ENCODE measurements at places on chromosomes 2 and 18.

GRCh38 chr18:57433482-57433881 lies 1.7 kb upstream of the ONECUT2 start:
- DNase-seq = no peak

GRCh38 chr2:183927406-183928325 lies 670.7 kb upstream of the ZNF804A start:
- DNase-seq = no peak

- DNase-seq = peak; percentile 59
These were observed 180.3 kb upstream of the TCF4 start for GRCh38 chr18:55768255-55768654.

DNA sequence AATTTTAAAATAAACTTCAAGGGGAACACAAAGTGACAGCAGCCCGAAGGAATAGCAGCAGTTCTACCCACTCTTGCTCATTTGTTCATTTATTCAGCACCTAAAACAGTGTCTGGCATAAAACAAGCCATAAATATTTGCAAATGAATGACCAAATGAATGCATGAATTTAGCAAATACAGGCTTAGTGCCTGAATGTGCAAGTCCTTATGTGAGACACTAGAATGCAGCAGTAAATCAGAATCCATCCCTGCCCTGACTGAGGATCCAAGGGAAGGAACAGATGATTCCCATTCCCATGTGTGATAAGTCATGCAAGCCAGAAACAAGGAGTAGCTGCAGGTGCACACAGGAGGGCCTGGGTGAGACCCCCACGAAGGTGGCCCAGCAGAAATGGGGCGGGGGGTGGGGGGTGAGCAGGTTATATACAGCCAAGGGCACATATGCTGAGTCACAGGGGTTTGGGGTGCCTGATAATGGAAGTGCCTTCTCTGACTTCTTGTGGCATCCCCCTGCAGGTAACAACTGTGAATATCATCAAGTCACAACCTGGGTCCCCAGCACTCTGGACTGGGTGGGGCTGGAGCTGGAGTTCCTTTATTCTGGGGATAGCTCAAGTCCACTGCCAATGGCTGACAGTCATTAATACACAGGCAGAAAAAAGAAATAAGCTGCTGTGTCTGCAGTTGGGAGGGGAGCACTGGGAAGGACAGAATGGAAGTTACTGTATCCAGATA lies 311.9 kb downstream of the TXNL1 start:
- no peak for DNase-seq

DNA sequence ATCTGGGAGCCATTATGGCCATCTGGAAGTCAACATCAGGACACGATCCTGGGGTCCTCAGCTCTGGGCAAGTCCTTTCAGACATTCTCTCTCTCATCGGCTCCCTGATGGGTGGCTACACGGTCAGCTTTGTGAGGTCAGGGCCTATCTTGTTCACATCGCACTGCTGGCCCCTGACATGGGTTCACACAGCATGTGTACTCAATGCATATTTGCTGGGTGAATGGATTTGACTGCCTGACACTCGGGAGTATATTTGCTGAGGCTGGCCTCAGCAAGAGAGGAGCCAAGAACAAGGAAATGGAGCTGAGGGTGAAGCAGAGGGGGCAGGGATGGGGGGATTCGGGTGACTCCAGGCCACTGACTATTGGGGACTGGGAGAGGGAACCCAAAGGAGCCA lies 50.5 kb downstream of the SLC4A5 start:
- DNase-seq = no peak

DNA sequence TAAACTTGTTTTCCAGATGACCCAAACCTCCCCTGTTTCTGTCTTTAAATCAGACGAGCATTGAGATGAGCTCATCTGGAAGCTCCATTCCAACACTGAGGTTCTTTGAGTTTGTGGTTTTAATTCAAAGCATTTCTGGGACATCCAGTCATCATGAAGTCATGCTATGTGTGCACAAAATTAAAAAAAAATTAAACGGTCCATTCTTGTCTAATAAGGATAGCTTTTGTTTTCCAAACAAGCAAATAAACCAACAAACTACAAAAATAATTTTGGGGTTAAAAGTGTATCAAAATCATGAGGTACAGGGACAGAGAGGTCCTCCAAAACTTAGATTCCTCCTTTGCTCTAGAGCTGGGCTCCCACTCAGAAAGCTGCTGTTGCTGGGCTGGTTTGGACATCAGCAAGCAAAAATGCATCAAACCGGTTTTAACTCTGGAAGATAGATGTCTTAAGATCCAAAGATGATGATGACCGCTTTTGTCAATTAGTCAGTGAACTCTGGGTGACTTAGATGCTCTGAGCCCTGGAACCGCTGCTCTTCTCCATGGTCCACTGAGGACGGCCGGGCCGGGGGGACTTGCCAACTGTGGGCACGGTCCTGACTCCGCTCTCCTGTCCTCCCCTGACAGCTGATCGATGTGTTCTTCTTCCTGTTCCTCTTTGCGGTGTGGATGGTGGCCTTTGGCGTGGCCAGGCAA lies 65.4 kb downstream of the TRPM8 start:
- DNase-seq = no peak

- DNase-seq = no peak
These were observed 146.0 kb downstream of the MYO1B start for GRCh38 chr2:191391171-191391570.

DNA sequence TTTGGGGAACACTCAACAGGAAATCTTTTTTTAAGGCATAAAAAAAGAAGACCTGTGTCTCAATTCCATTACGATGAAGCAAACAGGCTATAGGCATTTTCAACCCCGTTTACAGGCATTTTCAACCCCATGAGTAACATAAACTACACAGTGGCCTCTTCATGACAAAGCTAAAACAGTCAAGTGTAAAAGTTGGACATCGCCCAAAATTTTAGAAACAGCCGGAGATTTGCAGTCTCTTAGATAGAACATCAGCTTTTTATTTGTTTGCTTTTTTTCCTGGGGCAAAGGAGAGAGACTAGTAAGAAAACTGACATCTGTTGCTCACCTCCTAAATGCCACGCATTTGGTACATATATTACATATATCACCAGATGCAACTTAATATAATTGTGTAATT lies 173.7 kb downstream of the CMPK2 start:
- no peak for DNase-seq

DNA sequence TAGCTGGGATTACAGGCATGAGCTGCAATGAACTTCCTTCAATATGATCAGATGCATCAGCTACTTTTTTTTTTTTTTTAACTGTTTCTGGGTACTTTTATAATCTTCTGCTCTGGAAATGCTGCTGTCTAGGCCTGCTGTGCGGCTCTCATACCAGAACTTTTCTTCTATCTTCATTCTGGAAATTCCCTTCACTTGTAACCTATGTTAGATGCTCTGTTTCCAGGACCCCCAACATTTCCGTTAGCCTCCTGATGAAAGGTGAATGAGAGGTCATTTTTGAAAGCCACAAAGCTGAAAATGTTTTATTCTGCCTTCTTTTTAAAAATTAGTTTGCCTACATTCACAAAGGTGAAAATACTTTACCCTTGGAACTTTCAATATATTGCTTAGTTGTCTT lies 8.6 kb downstream of the AGFG1 start:
- DNase-seq = no peak

- no peak for DNase-seq
These were observed 522.0 kb downstream of the SPAG16 start for GRCh38 chr2:213806125-213806726.

- DNase-seq = no peak
These were observed 140.2 kb upstream of the BCL2L11 start for GRCh38 chr2:110980339-110981062.

- no peak for DNase-seq
These were observed 10.4 kb downstream of the HS6ST1 start for GRCh38 chr2:128308284-128308731.

DNA sequence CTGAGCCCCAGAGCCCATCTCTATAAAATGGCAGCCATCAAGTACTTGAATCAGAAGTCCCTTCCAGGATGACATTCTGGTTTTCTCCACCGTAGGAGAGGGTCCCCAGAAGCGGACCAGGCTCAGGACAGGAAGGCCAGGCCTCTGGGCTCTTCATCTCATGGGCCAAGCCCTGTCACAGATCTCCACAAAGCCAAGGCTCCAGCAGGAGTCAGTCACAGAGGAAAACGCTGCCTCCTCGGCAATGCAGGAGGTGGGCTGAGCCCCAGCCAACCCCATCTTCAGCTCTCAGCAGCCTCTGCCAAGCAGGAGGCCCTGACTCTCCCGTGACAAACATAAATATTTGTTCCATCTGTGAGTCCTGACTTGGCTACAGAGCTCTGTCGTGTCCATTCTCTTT lies 39.4 kb upstream of the GPAT2 start:
- no peak for DNase-seq

DNA sequence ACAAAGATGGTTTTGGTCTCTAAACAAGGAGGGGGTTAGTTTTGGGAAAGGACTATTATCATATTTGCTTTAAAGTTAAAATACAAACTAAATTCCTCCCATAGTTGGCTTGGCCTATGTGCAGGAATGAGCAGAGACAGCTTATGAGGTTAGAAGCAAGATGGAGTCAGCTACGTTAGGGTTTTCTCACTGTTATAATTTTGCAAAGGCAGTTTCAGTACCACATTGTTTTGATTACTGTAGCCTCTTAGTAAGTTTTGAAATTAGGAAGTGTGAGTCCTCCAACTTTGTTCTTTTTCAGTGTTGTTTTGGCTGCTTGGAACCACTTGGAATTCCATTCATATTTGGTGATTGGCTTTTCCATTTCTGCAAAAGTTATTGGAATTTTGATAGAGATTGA lies 23.4 kb downstream of the LCLAT1 start:
- no peak for DNase-seq

DNA sequence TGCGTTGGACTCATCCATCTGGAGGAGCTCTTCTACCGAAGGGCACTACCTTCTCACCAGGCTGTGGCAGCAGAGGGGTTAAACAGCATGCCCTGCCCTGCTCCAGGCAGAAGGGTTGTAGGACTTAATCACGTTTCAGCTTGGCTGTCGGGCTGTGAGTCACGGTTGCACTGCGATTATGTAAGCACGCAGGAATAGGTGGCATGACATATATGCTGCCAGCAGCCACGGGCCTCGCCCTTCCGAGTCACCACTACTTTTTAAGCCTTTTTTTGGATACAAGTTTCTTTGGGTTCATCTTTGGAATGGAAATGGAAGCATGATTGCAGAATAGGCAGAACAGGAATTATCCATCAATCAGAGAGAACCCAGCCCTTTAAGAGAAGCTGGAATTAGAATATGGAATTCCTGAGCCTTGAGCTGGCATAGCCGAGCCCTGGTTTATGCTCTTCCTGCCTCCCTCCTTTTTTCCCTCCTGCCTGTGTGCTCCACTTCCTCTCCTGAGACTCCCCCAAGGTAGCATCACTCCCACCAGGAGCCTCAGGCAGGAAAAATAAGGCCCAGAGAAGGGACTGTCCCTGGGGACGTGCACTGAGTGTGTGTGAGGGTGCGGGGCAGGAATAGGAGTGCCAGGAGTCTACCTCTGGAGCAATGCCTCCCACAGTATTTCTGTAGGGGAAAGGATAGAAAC lies 86.8 kb downstream of the SEMA4F start:
- no peak for DNase-seq

DNA sequence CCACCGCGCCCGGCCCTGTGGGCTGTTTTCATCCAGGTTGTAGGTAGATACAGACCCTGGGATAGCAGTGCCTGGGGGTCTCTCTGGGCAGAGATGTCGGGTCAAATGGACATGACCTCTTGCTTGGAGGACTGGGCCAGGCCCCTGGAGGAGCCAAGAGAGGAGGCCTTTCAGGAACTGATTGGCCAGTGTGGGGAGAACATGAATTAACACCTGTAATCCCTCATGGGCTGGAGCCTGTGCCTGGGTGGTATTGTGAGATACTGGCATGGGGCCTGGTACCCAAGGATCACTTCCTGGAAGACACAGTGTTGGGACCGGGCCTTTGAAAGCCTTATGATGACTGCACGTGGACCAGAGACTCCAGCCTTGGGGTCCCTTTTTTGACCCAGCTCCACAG lies 158.7 kb upstream of the SKOR2 start:
- no peak for DNase-seq

GRCh38 chr2:45856391-45857274 lies 205.2 kb downstream of the PRKCE start:
- DNase-seq = no peak

- DNase-seq = no peak
These were observed 54.4 kb downstream of the NAPG start for GRCh38 chr18:10580215-10580614.

GRCh38 chr2:225612636-225613035 lies 213.1 kb downstream of the NYAP2 start:
- DNase-seq = no peak

- DNase-seq = no peak
These were observed 62.6 kb upstream of the ALPP start for GRCh38 chr2:232315923-232316299.

DNA sequence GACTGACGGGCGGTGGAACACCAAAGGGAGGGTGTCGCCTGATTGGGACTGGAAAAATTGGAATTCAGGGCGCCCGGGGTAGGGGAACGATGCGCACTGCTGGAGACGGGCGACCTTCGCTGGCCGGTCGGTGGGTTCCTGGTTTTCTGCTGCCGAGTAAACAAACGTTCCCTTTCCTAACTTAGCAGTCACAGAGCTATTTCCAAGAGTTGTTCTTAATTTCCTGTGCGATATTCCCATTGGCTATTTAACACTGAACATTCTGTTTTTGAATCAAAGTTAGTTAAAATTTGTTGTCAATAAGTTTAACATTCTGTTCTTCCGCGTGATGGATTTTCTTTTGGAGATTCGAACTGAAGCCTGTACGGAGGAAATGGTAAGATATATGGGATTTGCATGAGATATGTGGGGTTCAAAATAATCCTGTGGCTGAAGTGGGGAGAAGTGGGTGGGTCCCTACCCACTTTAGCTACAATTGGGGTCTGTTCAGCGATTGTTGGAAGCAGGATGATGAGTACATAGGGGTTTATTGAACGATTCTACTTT lies 862 bp downstream of the C18orf54 start:
- no peak for DNase-seq

DNA sequence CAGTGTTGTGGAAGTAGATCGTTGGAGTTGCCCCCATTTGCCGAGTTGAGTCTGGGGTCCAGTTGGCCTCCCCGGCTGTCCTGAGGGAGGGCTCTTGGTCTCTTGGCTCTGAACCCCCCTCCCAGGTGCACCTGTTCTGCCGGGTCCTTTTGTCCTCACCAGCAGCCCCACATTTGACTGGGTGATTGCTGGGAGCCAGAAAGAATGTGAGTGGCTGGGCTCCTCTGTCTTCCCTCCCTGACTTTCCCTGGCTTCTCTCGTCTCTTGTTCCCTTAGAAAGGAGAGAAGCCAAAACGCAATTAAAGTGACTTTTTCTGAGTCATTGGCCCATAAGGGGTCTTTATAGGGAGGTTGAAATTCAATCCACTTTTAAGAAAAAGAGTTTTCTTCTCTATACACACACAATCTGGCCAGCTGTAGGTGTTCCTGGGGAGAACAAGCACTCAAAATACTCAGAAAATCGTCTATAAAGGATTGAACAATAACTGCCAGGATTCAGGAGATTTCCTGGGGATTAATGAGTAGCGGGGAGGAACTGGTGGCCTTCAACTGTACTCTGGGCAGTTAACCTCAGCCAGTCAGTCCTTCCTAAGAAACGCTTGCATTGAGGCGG lies 131.0 kb downstream of the TMEM182 start:
- no peak for DNase-seq

DNA sequence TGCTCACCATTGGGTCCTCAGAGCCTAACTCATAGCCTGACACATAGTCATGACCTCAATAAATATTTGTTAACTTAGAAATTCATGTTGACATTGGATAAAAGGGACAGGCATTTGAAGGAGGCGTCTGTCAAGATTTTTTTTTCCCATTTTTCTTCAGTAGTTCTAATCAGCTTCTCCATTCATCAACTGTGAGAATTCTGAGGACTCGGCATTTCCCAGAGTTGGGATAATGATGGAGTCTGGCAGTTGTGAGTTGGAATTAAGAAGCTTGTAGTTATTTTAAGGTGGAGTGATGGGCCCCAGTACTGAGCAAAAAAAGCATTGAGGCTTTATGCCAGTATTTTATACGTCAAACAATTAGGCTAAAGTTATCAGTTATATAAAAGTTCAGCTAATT lies 4.6 kb downstream of the SPATS2L start:
- DNase-seq = no peak
